Stimulated activated CD4-positive, alpha-beta T cell treated with anti-CD3 and anti-CD28 coated beads, Interleukin-1b, Interleukin-23, amount 100 ng/mL, for 1 hour (primary cell): ENCODE measurements at places on chromosomes 5 and 9.

- DNase-seq, result no peak
These were observed 391.2 kb downstream of the PRELID2 start for GRCh38 chr5:145443964-145444363.

GRCh38 chr5:147912011-147912410, 5.7 kb upstream of the C5orf46 start:
- DNase-seq, result no peak

GRCh38 chr5:132718544-132719312, 18.6 kb downstream of the KIF3A start:
- DNase-seq, result no peak

DNA sequence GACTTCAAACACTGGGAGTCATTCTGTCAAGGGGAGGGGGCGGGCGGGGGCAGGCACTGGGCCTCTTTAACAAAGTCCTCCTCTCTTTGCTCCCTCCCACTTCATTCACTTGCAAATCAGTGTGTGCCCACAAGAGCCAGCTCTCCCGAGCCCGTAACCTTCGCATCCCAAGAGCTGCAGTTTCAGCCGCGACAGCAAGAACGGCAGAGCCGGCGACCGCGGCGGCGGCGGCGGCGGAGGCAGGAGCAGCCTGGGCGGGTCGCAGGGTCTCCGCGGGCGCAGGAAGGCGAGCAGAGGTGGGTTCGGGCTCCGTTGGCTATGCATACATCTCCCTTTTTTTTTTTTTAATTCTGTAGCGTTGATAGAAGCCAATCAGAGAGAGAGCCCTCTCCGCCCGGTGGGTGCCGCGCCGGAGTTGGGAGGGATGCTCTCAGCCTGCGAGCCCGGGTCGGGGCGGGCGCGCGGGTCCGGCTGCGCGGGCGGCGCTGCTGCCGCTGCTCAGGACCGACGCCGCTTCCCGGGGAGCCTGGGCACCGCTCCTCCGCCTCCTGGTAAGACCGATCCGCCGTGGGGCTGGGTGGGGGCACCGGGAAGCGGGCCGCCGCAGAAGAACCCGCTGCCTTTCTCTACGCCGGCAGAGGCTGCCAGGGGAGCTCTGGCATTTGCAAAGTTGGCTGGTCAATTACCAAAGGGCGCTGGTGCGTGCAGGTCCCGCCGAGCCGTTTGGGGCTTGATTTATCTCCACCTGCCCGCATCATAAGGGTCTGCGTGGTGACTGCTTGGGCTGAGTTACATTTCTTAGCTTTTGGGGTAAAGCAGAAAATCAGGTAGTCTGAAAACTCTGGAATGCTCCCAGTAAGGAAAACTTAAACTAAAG, at the start of gene CDH6:
TSS of gene CDH6 (plus strand) at position 96 of the 877 bp plus-strand sequence. CDS start 73,788 bp downstream, outside the sequence.
- DNase-seq, result no peak

GRCh38 chr9:87545858-87546257, 48.2 kb downstream of the DAPK1 start:
- no peak for DNase-seq

GRCh38 chr9:78261403-78262001, 25.6 kb downstream of the CEP78 start:
- DNase-seq, result no peak

- DNase-seq, result no peak
These were observed 8.1 kb upstream of the ASB6 start for GRCh38 chr9:129649726-129650679.

DNA sequence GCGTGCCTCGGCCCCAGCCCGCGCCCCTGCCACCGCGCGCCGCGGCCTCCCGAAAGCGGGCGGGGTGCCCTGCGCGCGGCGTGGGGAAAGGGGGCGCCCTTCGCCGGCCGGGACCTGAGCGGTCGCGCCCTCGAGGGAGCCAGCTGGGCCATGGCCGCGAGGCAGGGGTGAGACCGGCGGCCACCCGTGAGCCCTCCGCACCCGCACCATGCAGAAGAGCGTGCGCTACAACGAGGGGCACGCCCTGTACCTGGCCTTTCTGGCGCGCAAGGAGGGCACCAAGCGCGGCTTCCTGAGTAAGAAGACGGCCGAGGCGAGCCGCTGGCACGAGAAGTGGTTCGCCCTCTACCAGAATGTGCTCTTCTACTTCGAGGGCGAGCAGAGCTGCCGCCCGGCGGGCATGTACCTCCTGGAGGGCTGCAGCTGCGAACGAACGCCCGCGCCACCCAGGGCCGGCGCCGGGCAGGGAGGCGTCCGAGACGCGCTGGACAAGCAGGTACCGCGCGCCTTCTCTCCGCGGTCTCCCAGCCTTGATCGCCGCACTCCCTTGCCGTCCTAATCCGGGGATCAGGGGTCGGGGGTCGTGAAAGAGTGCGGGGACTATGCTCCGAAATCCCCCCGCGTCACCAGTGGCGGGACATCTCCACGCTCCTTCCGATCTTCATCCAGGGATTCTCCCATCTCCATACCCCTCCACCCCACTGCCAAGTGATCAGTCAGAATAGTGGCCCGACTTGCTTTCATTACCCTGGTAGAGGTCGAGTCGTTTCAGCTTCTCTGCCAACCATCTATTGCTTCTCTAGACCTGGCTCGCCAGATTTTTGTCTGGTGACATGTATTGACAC, 590 bp downstream of the RASGRF2 start:
- no peak for DNase-seq
